ENCODE measurements at places on chromosomes 7 and 10.

- DNase-seq: no peak
These were observed 104.7 kb downstream of the SORBS1 start for GRCh38 chr10:95456516-95456915.

GRCh38 chr7:148306759-148307158, 283.8 kb upstream of the C7orf33 start:
- DNase-seq: no peak

DNA sequence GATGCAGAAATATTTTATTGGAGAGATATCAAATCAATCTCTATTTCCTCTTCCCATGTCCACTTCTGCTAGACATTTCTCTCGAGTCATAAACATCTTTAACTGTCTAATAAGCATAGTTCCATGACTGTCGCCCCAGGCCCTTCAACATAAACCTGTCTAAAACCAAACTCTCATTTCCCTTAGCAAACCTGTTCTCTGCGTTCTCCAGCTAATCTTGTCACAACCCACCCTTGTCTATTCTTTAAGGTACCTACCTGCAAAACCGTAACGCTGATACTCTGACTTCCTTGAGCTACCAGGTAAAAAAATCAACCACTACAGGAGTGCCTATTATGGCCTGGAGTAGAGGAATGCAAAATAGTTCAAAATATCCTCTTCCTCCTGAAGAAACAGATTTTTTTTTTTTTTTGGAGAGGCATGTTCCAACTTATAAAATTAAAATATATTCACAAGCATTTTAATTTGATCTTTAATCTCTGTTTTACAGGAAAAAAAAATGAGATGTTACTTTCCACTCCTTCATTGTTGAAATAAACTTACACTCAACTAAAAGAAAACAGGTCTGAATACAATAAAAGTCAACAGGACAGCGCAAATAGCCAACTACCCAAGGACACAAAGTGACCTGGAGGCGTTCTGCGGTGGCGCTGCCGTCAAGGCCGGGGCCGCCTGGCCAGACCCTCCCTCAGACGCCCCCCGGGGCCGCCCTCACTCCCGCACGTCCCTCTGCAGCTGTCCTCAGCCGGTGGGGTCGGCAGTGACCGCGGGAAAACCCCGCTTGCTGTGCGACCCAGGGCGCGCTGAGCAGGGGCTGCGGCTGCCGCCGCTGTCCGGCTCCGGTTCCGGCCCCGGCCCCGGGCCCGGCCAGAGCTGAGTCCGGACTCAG, 765 bp downstream of the SLC25A40 start:
- peak; percentile 17 for DNase-seq

- DNase-seq: no peak
These were observed 492.9 kb downstream of the PTPRN2 start for GRCh38 chr7:158094671-158095226.

DNA sequence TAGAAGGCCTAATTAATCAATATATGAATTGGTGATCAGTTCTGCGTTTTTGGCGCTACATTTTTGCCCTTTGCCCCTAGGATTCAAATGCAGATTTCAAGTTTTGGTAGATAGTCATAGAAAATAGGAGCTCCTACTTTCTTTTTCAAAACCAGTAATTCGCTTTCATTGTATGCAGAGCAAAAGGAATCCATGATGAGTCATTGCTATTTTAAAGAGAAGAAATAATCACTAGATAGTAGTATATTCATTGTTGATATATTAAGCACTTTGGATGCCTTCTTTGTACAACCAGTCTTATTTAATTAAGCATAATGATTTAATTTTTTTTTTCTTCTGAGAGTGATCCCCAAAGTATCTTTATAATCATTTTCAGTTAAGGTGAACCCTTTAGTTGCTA, 50.3 kb downstream of the CSTF2T start:
- DNase-seq: no peak

GRCh38 chr7:93943816-93944540, 22.4 kb downstream of the GNG11 start:
- no peak for DNase-seq

DNA sequence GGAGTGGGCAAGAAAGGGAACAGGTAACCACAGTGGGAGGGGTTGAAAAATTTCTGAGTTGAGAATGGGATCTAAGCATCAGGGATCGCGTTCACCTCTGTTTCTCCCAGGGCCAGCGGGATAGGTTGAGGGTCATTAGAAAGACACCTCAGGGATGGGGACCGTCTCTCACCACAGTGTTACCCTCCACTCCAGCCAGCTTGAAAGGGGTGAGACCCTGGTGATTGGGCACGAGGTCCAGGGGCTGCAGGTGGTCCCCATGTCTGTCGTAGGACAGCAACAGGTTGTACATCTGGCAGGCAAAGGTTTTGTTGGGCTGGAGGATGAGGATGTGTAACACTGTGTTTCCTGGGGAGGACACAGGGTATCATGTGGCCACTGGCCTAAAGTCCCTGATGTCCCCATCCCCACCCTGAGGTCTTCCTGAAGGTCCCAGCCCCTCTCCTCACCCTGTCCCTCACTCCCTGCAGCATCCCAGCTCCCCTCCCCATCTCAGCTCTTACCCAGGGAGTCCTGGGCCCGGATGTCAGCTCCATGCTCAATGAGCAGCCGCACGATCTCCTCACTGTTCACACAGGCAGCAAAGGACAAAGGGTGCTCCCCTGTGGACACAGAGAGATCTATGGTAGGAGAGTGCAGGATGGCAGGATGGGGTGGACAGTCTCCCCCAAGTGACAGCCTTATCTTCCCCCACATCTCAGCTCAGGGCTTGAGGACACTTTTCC, 9.1 kb downstream of the TRPV6 start:
- no peak for DNase-seq

- DNase-seq: no peak
These were observed 1.2 kb downstream of the EZH2 start for GRCh38 chr7:148882841-148883265.
